ENCODE measurements at places on chromosomes 7 and 10.

GRCh38 chr10:126921974-126922525 is 16.8 kb downstream of the DOCK1 start:
- DNase-seq: no peak

DNA sequence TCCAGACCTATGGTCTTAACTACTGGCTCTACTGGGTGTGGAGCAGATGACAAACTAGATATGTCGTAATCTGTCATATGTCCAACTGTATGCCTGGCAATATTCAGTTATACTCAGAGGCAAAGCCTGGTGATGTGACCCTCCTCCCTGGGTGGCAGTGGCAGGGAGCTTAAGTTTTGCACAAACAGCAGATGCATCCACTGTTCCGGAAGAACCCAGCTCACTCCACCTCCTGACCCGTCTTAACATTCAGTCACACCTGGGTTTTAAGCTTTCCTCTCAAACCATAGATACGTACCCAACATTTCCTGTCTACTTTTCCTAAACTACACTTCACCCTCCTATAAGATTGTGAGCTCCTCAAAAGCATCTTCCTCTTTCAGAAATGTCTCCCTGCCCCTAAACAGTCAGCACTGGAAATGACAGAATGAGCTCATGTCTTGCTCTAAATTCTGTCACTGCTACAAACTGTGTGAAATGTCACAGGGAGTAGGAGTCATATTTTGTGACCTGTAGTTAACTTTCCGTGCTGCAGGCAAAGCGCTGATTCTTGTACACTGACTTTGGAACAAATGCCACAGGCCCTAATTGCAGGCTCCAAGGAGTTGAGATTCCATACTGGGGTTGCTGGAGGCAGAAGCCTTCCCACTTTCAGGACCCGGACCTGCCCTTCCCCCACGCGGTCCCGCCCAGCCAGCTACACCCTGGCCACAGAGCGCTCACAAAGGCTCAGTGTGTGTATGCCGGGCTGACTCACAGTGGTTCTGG is 23.9 kb downstream of the SCD start:
- DNase-seq: peak; percentile 74

GRCh38 chr10:127148066-127148932 is 48.1 kb downstream of the INSYN2A start:
- DNase-seq: peak; percentile 88

DNA sequence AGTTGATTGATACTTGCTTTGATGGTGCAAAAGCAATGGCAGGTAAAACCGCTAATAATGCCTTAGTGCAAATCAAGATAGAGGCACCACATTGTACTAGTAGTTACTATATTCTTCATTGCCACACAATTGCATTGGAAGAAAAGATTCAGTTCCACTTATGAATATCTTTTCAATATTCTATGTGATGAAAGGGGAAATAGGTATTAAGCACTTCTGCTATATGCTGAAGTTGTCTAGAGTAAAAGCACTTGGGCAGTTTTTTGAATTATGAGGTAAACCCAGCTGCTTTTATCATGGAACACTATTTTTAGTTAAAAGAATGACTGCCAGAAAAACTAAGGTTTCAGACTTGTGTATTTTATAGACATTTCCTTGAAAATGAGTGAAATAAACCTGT is 15.5 kb downstream of the ENTPD7 start:
- DNase-seq: no peak

GRCh38 chr10:48508791-48509772 is 95.8 kb downstream of the ARHGAP22 start:
- peak; percentile 64 for DNase-seq

- no peak for DNase-seq
These were observed 63.1 kb downstream of the VWA2 start for GRCh38 chr10:114301951-114302710.

DNA sequence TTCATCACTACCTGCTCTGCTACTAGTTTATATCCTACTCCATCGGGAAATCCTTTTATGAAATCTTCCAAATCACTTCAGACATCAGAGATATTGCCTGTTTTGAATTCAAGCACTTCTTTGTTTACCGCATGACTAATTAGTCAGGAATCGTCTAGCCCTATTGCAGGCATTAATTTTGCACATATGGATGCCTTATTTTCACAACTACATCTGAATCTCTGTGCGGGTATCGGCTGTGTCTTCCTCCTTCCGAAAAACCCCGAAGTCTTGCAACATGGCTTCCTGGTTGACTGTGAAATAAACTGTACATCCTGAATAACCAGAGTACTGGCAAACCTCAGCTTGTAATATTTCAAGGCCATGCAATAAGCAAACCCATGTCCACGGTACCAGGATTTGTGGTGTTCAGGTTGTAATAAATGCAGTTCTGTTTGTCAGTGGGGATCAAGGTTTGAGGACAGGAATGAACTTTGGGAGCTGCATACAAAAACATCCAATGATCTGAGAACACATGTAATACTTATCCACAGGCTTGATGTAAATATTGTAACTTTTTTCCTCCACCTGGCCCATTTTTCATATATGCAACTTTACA is 642.1 kb downstream of the PARD3 start:
- DNase-seq: no peak

- no peak for DNase-seq
These were observed 7.9 kb upstream of the RALA start for GRCh38 chr7:39615350-39615975.

DNA sequence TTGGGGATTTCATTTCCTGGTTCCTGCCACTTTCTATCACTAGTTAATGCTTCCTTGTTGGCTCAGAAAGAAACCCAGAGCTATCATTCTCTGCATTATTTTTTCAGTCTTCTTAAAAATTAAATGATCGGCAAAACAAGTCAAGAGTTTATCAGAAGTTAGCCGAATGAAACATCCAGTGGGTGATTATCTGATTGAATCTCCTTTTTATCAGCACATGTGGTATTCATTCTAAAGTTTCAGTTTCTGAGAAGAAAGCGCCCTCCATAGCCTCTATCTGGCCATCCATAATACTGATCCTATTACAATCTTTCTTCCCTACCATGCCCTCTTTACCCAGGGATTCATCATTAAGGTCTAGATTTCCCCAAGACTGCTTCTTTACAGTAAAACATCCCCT is 71.8 kb downstream of the OSBPL3 start:
- DNase-seq: no peak

GRCh38 chr10:26372513-26373354 is 65.4 kb upstream of the APBB1IP start:
- no peak for DNase-seq

GRCh38 chr7:103949374-103949773 is 40.1 kb downstream of the RELN start:
- DNase-seq: no peak

DNA sequence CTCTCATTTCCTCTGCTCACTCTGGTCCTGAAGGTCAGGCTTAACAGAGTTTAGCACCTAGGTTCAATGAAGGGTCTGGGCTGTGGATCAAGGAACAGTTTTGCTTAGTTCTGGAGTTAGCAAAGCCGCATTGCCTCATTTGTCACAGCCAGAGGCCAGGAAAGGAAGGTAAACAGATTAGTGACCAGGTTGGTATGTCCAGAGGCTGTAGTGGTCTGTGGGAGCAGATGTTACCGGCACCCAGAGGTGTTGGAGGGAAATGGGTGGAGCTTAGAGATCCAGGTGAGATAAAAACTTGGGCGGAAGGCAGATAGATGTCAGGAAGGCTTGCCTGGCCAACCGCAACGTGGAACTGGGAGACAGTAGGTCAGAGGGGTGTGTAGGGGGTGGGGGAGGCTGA is 36.6 kb upstream of the ZMIZ2 start:
- no peak for DNase-seq

DNA sequence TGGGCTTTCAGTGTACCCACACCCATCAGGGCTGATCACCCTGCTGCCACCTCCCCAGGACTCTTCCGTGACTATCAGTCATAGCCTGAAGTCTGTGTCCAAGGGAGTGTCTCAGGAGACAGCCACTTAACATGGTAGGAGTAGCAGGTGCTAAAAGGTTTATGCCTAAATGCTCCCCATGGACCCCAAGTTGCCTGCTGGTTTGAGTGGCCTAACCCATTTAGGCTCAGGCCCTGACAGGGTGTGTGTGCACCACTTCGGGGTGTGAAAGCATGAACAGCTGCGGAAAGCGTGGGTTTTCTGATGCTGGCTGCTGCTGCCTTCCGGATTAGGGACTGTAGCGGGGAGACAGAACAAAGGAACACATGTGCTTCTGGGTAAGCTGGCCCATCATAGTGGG is 93.2 kb upstream of the SAMD8 start:
- DNase-seq: no peak

- no peak for DNase-seq
These were observed 102.8 kb upstream of the ZNF438 start for GRCh38 chr10:31134311-31134952.

- no peak for DNase-seq
These were observed 402.6 kb downstream of the SORCS1 start for GRCh38 chr10:106761906-106762305.

- no peak for DNase-seq
These were observed 128.7 kb upstream of the UNC5B start for GRCh38 chr10:71083716-71083975.

DNA sequence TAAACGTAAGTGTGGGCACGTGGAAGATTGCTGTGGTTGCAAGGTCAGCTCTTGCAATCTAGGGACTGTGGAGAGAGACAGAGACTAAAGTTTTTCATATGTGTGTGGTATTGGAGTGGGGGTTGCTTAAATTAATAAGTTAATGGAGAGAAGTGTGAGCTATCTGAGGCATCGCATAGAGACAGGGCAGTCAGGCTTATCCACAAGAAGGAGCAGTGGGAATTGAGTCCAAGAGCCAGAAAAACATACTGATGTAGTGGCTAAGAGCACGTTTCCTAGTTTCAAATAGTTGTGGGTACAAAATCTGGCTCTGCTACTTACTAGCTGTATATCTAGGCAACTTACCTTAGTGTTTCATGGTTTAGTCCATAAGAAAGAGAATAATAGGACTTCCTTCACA is 65.8 kb downstream of the SORCS3 start:
- no peak for DNase-seq

GRCh38 chr7:2471022-2471329 is 5.2 kb downstream of the GRIFIN start:
- DNase-seq: no peak

- no peak for DNase-seq
These were observed 302.6 kb upstream of the LYZL1 start for GRCh38 chr10:28986117-28986792.

Measured in common myeloid progenitor, CD34-positive (primary cell).